Sigmoid colon (tissue), 7 donors: ENCODE measurements at places on chromosomes 3 and 15. TPM values are rescaled to one million over a fixed set of nuclear protein-coding genes. Genes with fewer than 3 reads are reported as not detected.

The THPO gene
- 0.25 TPM for polyA plus RNA-seq

The LEO1 gene
- 40.0 TPM for polyA plus RNA-seq

The EPHB3 gene
- polyA plus RNA-seq: 1.8 TPM

The WDR6 gene
- 27.6 TPM for polyA plus RNA-seq

DNA sequence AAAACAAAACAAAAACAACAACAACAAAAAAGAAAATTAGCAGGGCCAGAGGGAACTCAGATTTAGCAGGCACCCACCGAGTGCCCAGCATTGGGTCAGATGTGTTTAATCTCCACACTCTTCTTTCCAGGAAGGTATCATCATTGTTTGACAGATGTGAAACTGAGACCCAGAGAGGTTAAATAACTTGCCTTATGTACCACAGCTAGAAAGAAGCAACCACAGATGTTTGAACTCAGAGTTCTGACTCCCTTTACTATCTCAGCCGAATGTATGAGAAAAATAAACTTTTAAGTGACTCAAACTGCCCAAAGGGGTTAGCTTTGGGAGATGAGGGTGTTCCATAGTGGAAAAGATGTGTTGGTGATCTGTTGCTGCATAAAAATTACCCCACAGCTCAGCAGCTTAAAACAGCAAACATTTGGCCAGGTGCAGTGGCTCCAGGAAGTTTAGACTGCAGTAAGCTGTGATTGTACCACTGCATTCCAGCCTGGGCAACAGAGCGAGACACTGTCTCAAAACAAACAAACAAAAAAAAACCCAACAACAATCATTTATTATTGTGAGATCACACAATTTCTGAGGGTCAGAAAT, 4.5 kb upstream of the RPP25 start:
- H3K27me3 ChIP-seq: peaks cover 36% of the 10 kb centered on the region
- H3K4me3 ChIP-seq: no peak overlapping the region
- no peaks in the 10 kb centered on the region for H3K36me3 ChIP-seq
- DNase-seq: no peak

DNA sequence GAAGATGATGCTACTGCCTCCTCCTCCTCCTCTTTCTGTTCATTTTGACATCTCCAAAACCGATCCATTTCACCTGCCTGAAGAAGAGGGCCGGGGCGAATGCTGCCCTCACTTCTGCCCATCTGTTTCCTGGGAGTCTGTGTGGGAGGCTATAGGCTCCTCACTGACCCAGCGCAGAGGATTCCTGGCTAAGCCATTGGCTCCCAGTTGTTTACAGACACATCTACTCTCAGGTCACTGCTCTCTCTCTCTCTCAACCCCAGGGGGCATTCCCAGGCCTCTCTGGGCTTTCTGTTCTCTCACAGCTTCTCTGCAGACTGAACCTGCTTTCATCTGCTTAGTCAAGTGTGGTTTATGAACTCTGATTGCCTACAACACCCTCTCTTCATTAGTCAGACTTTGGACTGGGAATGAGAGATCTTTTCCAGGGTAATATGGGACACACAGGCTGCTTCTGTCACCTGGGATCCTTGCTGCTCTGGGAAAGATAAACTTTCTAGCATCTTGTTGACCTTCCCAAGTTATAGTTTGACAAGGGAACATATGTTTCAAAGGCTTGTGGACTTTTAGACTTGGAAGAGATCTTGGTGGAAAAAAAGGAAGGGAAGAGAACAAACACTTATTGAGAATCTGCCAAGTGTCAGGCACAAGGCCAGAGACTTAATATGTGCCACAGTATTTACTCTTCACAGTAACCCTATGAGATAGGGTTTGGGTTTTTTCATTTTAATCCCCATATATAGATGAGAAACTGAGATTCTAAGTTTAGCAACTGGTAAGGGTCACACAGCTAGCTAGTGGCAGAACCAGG, 30.2 kb upstream of the USP3 start:
- H3K36me3 ChIP-seq: no peaks in the 10 kb centered on the region
- H3K4me1 ChIP-seq: peaks cover 19% of the 10 kb centered on the region
- H3K27ac ChIP-seq: peak overlapping the region; percentile 65
- no peak for DNase-seq

DNA sequence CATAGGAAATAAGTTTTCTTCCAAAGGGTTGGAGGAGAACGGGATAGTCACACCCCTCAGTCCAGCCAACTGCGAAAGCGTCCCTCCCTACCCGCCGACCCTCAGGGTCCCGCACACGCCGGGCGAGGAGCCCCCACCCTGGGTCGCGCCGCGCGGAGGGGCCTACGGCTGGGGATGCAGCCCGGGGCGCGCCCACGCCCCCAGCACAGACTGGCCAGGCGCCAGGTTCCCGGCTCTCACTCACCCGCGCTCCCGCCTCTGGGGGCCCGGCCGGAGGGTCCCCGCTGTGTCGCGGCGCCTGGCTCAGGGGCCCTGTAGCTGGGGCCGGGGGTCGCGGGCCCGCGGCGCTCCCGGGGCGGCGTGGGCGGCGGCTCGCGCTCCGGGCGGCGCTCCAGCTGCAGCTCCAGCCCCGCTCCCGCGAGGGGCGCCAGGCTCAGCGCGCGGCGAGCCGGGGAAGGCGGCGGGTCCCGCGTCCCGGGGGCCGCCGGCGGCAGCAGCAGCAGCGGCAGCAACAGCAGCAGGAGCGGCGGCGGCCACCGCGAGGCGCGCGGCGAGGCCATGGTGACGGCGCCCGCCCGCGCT, 375 bp downstream of the HEG1 start:
- H3K27me3 ChIP-seq: no peaks in the 10 kb centered on the region
- H3K4me3 ChIP-seq: peak overlapping the region; percentile 64
- H3K36me3 ChIP-seq: no peaks in the 10 kb centered on the region
- no peak for DNase-seq
- peak overlapping the region; percentile 95 for H3K27ac ChIP-seq
- H3K4me1 ChIP-seq: peaks cover 70% of the 10 kb centered on the region

DNA sequence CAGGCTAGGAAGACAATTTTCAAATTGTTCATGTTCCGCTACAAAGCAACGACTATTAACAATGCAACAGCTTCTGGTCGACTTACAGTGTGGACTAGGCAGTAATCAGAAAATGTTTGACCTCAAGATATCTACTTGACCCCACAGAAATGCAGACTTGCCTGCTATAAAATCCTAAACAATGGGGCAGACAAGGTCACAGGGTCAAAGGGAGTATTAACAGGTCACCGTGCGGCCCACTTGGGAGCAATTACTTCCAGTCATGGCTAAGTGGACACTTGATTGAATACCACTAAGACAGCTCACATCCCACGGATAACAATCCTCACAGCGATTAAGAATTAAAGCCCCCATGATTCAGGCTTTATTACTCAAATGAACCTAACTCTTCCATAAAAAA, 58.9 kb downstream of the FOXP1 start:
- H3K4me3 ChIP-seq: no peak overlapping the region
- no peaks in the 10 kb centered on the region for H3K36me3 ChIP-seq
- no peaks in the 10 kb centered on the region for H3K27me3 ChIP-seq
- no peak for DNase-seq
- H3K4me1 ChIP-seq: no peaks in the 10 kb centered on the region
- H3K27ac ChIP-seq: no peak overlapping the region

DNA sequence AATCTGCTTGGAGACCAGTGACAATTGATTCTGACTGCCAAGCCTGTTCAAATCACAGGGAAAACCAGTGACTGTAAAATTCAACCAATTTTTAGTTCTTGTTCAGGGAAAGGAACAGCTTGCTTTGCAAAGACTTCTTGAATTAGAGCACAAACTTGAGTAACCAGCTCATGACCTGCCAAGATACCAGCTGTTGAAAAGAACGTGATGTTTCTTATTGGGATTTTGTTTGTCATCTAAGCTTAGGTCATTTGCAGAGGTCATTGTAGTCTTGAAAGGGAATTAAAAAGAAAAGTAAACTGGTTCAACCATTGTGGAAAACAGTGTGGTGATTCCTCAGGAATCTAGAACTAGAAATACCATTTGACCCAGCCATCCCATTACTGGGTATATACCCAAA, 428.2 kb downstream of the GRM7 start:
- no peaks in the 10 kb centered on the region for H3K4me1 ChIP-seq
- no peaks in the 10 kb centered on the region for H3K27me3 ChIP-seq
- DNase-seq: no peak
- no peaks in the 10 kb centered on the region for H3K36me3 ChIP-seq

DNA sequence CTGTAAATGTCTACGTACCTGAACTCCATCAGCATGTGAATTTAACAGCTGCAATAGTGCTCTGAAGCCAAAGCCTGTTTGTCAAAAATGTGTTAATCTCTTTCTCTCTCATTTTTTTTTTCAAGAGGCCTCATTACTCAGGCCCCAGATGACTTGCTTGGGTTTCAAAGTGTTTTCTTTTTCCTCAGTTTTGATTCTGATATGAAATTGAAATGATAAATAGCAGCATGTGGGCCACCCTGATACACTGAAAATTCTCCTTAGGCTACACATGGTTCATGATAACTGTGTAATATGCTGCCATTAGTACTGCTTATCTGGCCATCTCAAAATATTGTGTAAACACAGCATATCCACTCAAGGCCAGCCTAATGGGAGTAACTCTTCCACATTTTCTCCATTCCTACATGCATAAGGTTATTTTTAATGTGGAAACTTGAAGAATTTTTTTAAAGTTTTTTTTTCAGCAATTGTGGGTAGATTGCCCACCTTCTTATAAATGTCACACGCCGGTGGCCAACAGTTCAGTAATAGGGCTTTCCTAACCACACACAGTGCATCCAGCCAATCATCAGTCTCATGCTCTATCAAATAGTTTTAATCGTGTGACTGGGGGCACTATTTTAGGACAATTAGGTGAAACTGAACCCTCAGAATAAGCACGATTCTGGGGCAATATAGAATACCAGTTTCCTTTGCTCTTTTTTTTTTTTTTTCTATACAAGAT, 13.1 kb upstream of the DENND4A start:
- no peak overlapping the region for H3K27ac ChIP-seq
- no peak overlapping the region for H3K4me3 ChIP-seq
- no peaks in the 10 kb centered on the region for H3K4me1 ChIP-seq
- H3K27me3 ChIP-seq: no peaks in the 10 kb centered on the region

DNA sequence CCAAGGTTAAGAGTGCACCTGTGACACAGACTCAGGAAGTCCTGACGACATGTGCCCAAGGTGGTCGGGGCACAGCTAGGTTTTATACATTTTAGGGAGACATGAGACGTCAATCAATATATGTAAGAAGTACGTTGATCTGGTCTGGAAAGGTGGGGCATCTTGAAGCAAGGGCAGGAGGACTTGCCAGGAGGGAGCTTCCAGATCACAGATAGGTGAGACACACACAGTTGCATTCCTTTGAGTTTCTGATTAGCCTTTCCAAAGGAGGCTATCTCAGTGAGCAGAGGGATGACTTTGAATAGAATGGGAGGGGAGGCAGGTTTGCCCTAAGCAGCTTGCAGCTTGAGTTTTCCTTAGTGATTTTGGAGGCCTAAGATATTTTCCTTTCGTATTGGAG, 257.4 kb downstream of the CGGBP1 start:
- no peaks in the 10 kb centered on the region for H3K27me3 ChIP-seq
- H3K4me1 ChIP-seq: no peaks in the 10 kb centered on the region
- H3K36me3 ChIP-seq: no peaks in the 10 kb centered on the region
- DNase-seq: no peak
